Neuronal stem cell (in vitro differentiated cells): ENCODE measurements at places on chromosomes 7 and 10.

- DNase-seq: peak; percentile 53
- H3K36me3 ChIP-seq: no peaks in the 10 kb centered on the region
- H3K4me3 ChIP-seq: peak overlapping the region; percentile 24
- peaks cover 12% of the 10 kb centered on the region for H3K4me1 ChIP-seq
- H3K27ac ChIP-seq: peak overlapping the region; percentile 65
- no peaks in the 10 kb centered on the region for H3K27me3 ChIP-seq
Observed at GRCh38 chr10:112898540-112899390, 51.3 kb upstream of the TCF7L2 start.

- no peak overlapping the region for H3K4me3 ChIP-seq
- DNase-seq: no peak
- H3K27me3 ChIP-seq: peaks cover 2% of the 10 kb centered on the region
- H3K27ac ChIP-seq: no peak overlapping the region
- no peaks in the 10 kb centered on the region for H3K4me1 ChIP-seq
Observed at GRCh38 chr7:47852330-47853245, 95.7 kb downstream of the PKD1L1 start.

GRCh38 chr10:91607646-91608403 is 25.0 kb downstream of the PPP1R3C start:
- no peak for DNase-seq
- no peak overlapping the region for H3K27ac ChIP-seq
- H3K4me3 ChIP-seq: no peak overlapping the region
- H3K27me3 ChIP-seq: no peaks in the 10 kb centered on the region

DNA sequence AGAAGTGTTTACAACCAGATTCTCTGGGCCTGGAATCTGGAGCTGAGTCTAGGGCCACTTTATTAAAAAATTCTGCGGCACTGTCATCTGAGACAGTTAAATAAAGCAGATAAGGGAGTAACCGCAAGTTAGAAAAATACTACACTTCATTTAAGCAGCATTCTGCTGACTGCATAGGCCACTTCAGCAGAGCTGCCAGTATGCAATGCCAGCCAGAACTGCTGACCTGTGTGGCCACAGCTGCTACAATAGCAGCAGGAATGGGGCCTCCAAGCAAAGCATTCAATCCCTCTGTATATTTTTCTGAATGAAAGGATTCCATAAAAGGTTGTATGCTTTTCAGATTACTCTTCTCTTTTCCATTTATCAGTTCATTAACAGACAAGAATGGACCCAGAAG is 136.0 kb downstream of the COL28A1 start:
- H3K27me3 ChIP-seq: no peaks in the 10 kb centered on the region
- no peaks in the 10 kb centered on the region for H3K36me3 ChIP-seq
- no peaks in the 10 kb centered on the region for H3K4me1 ChIP-seq
- H3K27ac ChIP-seq: no peak overlapping the region
- DNase-seq: no peak

GRCh38 chr7:92754919-92755581 is 81.3 kb downstream of the CDK6 start:
- DNase-seq: no peak
- no peaks in the 10 kb centered on the region for H3K27me3 ChIP-seq
- H3K27ac ChIP-seq: no peak overlapping the region
- peaks cover 3% of the 10 kb centered on the region for H3K4me1 ChIP-seq

DNA sequence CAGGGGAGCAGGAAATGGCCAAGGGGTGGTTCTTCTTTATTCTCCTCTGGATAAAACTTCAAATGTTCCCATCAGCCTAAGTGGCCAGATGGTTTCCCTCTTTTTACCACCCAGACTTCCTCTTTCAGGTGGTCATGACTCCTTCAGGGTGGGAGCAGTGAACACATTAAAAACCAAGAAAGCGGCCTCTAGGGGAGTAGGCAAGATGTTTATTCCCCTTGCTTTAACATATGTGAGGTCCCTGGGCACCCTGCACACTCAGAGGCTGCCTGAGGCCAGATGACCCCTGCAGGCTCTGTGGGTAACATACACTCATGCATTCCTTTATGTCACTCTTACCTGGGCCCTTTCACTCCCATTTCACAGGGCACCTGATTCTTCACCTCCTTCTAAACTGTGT is 357.4 kb downstream of the ABCA13 start:
- no peaks in the 10 kb centered on the region for H3K4me1 ChIP-seq
- H3K27ac ChIP-seq: no peak overlapping the region
- H3K4me3 ChIP-seq: no peak overlapping the region

- peaks cover 4% of the 10 kb centered on the region for H3K36me3 ChIP-seq
- no peak overlapping the region for H3K27ac ChIP-seq
- no peaks in the 10 kb centered on the region for H3K4me1 ChIP-seq
- peak overlapping the region; percentile 77 for H3K4me3 ChIP-seq
- peaks cover 20% of the 10 kb centered on the region for H3K27me3 ChIP-seq
Observed at GRCh38 chr7:134315679-134316538, 821 bp downstream of the SLC35B4 start.

- no peak for DNase-seq
- H3K27me3 ChIP-seq: no peaks in the 10 kb centered on the region
- no peak overlapping the region for H3K27ac ChIP-seq
- no peak overlapping the region for H3K4me3 ChIP-seq
- no peaks in the 10 kb centered on the region for H3K4me1 ChIP-seq
Observed at GRCh38 chr10:6610647-6611046, 30.6 kb upstream of the PRKCQ start.

GRCh38 chr10:95321554-95322301 is 30.9 kb upstream of the PDLIM1 start:
- DNase-seq: no peak
- peaks cover 4% of the 10 kb centered on the region for H3K36me3 ChIP-seq

DNA sequence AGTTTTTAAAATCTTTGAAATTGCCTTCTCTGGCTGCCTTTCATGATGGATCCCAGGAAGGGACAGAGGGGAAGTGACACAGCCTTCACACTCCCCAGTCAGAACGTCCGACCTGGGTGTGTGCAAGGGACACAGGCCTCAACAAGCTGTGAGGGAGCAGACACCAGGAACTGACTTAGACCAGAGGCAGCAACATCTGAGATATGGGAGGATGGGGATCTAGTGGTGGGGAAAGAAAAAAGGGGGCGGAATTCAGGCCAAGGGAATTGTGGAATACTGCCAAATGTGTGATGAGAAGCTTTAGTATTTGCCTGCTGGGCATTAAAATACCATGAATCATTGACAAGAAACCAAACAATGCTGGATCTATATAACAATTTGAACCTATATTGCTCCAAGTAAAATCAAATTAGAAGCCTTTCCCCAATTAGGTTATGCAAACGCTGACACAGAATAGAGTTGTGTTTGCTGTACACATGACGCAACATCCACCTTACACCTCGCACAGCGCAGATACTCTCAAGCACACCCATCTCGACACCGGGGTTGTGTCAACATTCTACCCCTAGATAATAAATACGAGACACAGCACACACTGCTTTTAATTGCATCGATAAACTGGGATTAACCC is 17.2 kb upstream of the MNX1 start:
- no peak overlapping the region for H3K4me3 ChIP-seq
- no peak for DNase-seq
- peaks cover 2% of the 10 kb centered on the region for H3K4me1 ChIP-seq
- no peaks in the 10 kb centered on the region for H3K36me3 ChIP-seq

- no peaks in the 10 kb centered on the region for H3K4me1 ChIP-seq
- H3K27me3 ChIP-seq: no peaks in the 10 kb centered on the region
- H3K27ac ChIP-seq: no peak overlapping the region
- no peak overlapping the region for H3K4me3 ChIP-seq
Observed at GRCh38 chr10:94137747-94138146, 144.0 kb downstream of the PLCE1 start.

GRCh38 chr10:71536332-71536731 is 139.6 kb downstream of the CDH23 start:
- no peaks in the 10 kb centered on the region for H3K27me3 ChIP-seq
- no peak overlapping the region for H3K4me3 ChIP-seq
- H3K27ac ChIP-seq: no peak overlapping the region
- H3K36me3 ChIP-seq: no peaks in the 10 kb centered on the region
- DNase-seq: no peak

GRCh38 chr7:42226354-42226941 is 10.6 kb downstream of the GLI3 start:
- peak overlapping the region; percentile 90 for H3K27ac ChIP-seq
- H3K4me3 ChIP-seq: no peak overlapping the region
- peaks cover 27% of the 10 kb centered on the region for H3K4me1 ChIP-seq
- peaks cover 70% of the 10 kb centered on the region for H3K36me3 ChIP-seq
- DNase-seq: no peak
- no peaks in the 10 kb centered on the region for H3K27me3 ChIP-seq

DNA sequence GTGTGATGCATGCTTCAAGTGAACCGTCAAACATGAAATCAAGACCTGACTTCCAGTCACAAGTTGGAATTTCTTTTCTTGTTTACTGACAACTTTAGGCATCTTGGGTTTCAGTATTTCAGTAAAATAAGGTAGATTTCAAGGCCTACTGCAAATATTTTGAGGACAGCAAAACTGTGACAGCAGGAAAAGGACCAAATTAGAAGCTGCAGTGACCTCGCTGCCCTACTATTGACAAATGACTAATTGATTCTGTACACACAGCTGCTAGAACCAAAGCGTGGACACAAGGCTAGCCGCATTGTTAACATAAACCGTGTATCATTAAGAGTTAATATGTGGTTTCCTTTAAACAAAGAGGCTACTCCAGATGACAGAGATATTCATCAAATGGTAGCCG is 105.7 kb upstream of the SEC61G start:
- H3K4me1 ChIP-seq: no peaks in the 10 kb centered on the region
- no peak for DNase-seq
- H3K27me3 ChIP-seq: peaks cover 4% of the 10 kb centered on the region
- no peak overlapping the region for H3K27ac ChIP-seq
- H3K36me3 ChIP-seq: no peaks in the 10 kb centered on the region
- H3K4me3 ChIP-seq: no peak overlapping the region

DNA sequence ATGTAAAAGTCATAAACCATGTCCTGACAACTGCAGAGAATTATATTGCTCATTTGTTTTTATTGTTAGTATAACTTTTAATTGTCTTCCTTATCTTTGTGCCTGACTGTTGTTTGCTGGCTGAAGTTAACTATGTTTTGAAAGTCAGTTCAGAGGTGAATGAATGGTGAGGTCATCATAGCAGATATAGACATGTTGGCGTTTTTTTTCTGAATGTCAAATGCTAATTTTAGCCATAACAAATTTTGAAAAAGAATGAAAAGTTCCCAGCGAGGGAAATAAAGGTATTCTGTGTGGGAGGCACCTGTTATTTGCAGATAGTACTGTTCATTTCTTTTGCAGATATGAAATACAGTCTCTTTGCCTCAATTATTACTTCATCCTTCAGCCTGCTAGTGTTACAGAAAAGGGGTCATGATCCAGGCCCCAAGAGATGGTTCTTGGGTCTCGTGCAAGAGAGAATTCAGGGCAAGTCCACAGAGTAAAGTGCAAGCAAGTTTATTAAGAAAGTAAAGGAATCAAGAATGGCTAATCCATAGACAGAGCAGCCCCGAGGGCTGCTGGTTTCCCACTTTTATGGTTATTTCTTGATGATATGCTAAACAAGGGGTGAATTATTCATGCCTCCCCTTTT is 96.5 kb downstream of the CAMK1D start:
- no peak overlapping the region for H3K4me3 ChIP-seq
- no peak for DNase-seq
- no peaks in the 10 kb centered on the region for H3K4me1 ChIP-seq
- H3K36me3 ChIP-seq: no peaks in the 10 kb centered on the region
- no peaks in the 10 kb centered on the region for H3K27me3 ChIP-seq
- H3K27ac ChIP-seq: no peak overlapping the region

GRCh38 chr7:114930107-114930661 is 8.3 kb downstream of the MDFIC start:
- peak overlapping the region; percentile 36 for H3K27ac ChIP-seq
- peak; percentile 41 for DNase-seq
- no peaks in the 10 kb centered on the region for H3K27me3 ChIP-seq

DNA sequence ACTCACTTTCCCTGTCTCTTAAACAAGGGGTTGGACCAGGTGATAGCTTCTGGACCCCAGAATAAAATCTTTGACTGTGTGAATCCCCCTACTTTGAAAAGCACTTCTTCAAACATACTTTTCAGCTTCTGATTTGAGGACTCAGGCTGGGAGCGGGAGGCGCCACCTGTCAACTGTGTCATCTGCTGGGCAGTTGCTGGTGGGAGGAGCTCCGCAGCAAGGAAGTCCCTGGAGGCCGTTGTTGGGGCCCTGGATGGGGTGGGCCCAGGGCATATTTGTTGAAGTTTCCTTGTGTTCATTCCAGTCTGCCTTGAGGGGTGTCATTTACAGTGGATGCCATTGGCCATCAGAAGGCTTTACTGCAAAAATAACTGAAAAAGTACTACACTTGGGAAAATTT is 197.7 kb downstream of the CCDC3 start:
- H3K27me3 ChIP-seq: no peaks in the 10 kb centered on the region
- H3K27ac ChIP-seq: no peak overlapping the region
- DNase-seq: no peak
- no peaks in the 10 kb centered on the region for H3K4me1 ChIP-seq
- H3K36me3 ChIP-seq: no peaks in the 10 kb centered on the region

DNA sequence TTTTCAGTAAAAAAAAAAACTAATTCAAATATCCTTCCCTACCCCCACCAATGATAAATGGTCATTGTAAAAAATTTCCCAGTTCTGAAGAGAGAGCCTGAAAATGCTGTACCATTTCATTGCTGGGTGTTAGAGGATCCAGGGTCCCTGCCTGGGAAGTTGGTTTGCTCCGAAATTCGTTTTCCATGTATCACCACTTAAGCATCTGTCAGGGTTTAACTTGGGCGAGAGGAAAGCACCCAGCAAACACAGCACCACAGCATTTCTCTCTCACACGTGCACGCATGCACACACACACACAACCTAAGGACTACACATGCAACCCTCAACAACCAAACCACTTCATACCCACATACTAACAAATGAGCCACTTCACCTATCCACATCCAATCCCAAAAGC is 42.1 kb upstream of the EMX2 start:
- no peak overlapping the region for H3K27ac ChIP-seq
- no peaks in the 10 kb centered on the region for H3K27me3 ChIP-seq
- no peaks in the 10 kb centered on the region for H3K36me3 ChIP-seq
- no peak overlapping the region for H3K4me3 ChIP-seq

DNA sequence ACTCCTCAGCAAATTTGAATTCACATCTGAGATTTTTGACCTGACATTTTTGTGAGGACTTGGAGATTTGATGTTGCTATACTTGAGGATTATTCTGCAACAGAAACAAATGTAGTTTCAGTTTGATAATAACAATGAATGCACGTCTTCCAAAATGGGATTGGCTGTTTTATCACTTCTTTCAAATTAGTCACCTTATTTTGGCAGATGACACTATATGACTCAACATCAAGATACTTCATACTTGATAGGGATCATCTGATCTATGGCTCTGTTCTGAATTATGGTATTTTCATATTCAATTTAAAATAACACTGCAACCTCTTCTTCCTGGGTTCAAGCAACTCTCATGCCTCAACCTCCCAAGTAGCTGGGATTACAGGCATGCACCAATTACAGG is 24.2 kb downstream of the ARL5B start:
- H3K4me3 ChIP-seq: no peak overlapping the region
- H3K4me1 ChIP-seq: no peaks in the 10 kb centered on the region
